ENCODE measurements at places on chromosomes 16 and 17.

DNA sequence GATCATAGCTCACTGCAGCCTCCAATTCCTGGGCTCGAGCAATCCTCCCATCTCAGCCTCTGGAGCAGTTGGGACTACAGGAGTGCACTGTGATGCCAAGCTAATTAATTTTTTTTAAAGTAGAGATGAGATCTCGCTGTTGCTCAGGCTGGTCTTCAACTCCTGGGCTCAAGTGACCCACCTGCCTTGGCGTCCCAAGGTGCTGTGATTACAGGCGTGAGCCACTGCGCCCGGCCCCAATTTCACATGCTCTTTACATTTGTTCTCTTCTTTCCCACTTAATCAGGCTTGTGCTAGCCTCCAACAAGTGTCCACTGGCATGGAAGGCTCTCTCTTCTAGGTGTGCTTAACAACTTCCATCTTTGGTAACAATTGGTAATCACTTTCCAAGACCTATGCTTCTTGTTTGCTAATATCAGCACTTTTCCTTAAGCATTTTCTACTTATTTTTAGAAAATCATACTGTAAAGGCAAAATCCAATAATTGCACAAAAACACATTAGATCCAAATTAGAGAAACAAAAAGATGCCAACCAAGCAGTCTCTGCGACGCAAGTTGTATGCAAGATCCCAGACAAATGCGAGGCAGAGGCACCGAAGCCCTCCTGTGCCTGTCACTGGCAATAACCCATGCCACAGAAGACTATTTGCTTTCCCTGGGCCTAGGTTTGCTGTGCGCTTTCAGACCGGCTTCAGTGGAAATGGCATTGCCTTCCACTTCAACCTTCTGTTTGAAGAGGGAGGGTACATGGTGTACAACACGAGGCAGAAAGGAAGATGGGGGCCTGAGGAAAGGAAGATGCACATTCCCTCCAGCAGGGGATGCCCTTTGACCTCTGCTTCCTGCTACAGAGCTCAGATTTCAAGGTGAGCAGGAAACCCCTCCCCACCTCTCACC is 52.6 kb downstream of the NOS2 start:
- no peak for DNase-seq

- no peak for DNase-seq
Observed at GRCh38 chr17:9436630-9437029, 139.0 kb downstream of the STX8 start.

DNA sequence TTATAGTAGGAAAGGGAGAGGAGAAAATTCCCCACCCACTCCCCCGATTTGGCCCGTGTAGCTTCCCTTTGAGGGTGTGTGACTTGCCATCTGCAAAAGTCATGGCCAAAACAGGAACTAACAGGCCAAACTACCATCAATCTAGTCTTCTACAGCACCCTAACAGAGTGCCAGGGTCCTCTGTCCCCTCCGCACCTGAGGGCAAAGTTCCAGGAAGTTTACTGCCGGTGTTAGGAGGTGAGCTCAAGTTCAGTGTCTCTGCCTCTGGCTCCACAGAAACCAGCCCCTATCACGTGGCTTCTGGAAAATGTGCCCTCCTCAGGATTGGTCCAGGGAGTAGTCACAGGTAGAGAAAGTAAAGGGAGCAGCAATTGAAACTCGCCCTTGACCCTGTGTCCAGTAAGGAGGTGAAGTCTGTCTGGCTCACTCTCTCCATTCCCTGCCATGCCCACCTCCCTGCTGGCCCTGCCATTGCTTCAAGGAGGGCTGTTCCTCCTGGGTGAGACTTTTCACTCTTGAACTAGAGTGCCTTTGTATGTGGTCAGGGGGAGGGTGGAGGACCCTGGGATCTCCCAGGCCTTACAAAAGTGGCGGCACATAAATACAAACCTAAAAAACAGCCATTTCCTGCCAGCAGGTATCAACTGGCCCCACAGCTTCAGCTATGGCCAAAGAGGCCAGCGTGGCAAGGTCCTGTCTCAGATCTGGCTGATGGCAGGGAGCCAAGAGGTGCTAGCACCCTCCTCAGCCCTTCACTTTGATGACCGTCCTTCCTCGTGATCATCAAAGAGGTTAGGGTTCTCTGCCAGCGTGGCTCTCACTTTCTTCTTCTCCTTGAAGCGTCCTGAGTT is 5.3 kb downstream of the PRR15L start:
- DNase-seq: no peak

DNA sequence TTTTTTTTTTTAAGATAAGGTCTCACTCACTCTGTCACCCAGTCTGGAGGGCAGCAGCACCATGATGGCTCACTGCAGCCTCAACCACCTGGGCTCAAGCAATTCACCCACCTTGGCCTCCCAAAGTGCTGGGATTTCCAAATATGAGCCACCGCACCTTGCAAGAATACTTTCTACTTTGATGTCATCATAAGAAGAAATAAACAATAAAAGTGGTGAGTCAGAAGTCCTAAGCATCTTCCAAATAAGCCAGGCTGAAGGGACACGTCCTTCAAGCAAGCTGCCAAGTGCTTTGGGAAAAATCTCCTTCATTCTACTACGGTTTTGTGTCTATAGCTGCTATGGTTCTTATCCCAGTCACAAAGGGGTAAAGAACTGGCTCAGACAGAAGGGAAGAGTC is 20.3 kb downstream of the HASPIN start:
- no peak for DNase-seq

GRCh38 chr16:22813948-22814710 is at the start of gene HS3ST2:
Gene HS3ST2, plus strand, starts transcription at chr16:22814162. Its CDS starts 449 bp downstream, at chr16:22814611.
- no peak for DNase-seq

- no peak for DNase-seq
Observed at GRCh38 chr17:5621729-5622128, 37.4 kb upstream of the NLRP1 start.

DNA sequence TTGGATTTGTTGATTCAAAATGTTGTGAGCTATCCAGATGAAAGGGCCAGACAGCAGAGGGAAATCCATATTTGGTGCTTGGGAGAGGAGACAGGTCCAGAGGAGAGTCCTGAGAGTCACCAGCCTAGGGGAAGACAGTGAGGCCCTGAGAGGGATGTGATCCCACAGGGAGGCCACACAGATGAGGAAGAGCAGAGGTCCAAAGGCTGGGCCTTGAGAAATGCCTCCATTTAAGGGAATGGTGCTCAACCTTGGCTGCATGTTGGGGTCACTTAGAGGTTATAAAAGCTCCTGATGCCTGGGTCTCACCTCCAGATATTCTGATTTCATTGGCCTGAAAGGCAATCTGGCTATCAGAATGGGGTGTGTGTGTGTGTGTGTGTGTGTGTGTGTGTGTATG is 194.9 kb downstream of the UTP18 start:
- no peak for DNase-seq
